ENCODE measurements at places on chromosomes 6 and 20. TPM values are rescaled to one million over a fixed set of nuclear protein-coding genes. Genes with fewer than 3 reads are reported as not detected.

- DNase-seq: no peak
Measured at GRCh38 chr20:51536116-51537069, 6.1 kb downstream of the NFATC2 start.

GRCh38 chr6:106514583-106514885 is 114.8 kb downstream of the RTN4IP1 start:
- no peak for DNase-seq

- no peak for DNase-seq
Measured at GRCh38 chr6:45966797-45967196, 48.9 kb downstream of the CLIC5 start.

DNA sequence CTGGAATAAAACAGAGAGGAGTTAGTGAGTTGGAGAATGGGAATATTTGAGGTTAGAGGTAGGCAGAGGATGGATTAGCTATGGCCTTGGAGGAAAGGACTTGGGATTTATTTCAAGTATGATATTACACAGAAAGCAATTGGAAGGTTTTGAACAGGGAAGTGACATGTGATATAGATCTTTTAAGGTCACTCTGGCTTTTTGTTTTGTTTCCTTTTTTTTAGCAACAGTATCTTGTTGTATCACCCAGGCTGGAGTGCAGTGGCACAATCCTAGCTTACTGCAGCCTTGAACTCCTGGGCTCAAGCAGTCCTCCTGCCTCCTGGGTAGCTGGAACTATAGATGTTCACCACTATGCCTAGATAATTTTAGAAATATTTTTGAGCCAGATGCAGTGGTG is 190.3 kb downstream of the UTRN start:
- no peak for DNase-seq

DNA sequence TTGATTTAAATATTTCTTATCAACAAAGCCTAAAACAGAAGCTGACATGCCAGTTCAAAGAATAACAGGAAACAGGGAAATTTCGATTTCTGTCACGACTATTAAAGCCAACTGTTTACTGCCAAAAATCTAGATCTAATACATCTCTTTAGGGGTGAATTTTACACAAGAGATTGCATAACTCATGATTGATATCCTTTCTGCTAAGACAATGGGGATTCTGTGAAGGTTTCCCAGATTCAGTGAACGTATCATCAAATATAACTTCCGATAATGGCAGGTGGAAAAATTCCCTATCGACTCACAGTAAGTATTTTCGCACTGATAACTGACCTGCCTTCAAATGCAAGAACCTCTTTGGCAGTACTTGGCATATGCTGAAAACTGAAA is 42.9 kb downstream of the NHSL1 start:
- DNase-seq: no peak

DNA sequence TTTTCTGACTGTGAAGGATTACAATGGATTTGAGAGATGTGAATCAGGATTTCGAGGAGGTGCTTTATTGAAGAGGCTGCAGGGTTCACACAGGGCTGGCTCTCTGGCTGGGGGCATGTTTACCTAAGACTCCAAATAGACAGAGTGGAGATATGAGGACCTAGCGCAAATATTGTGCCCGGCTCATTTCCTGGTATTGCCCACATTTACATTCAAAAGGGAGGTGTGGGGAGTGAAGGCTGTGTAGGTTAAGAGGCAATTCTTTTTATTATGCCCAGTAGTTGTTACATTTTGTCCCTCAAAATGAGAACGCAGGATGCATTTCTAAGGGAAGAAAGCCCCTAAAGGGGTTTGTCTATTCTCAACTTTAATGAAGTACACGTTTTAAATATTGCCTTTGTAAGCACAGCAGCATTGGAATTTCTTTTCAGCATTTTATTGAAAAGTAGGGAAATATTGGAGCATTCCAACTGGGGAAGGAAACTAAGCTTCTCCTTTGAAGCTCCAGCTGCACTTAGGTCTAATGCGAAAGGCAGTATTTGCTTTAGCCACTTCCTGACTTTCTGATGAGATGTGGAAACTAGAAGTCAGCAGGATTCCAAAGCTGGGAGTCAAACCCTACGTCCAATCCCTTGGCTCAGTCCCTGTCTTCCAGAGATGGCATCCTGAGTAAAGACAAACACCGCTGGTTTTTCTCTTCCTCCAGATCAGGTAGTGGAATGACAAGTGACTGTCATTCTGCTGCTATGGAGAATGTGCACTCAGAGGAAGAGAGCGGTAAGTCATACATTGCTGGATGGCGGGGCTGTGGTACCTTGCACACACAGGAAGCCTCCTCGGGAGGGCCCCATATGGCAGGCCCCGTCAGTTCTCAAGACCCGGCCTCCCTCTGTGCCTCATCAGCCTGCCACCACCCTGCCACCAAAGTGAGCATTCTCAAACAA is 70.7 kb downstream of the MYB start:
- no peak for DNase-seq

GRCh38 chr20:4613718-4614620 is 107.7 kb upstream of the PRND start:
- peak; percentile 52 for DNase-seq

- no peak for DNase-seq
Measured at GRCh38 chr6:29935273-29935955, 6.9 kb upstream of the HLA-A start.

DNA sequence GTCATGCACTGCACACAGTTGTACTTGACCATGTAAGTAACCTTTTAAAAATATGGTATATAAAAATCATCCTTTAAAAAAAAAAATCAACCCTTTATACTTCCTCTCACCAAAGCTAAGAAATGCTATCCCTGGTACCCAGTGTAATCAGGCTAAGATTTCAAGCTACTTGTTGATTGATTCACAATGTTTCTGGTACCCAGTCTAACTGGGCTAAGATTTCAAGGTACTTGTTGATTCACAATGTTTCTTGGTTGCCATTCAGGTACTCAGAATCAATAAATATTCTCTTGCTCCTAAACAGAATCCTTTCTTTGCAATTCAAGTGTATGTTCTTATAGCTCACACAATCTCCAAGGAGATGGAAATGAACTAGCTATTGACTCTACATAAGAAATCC is 76.4 kb downstream of the SMLR1 start:
- DNase-seq: no peak

- DNase-seq: no peak
Measured at GRCh38 chr6:118223316-118223715, 316.3 kb downstream of the SLC35F1 start.

DNA sequence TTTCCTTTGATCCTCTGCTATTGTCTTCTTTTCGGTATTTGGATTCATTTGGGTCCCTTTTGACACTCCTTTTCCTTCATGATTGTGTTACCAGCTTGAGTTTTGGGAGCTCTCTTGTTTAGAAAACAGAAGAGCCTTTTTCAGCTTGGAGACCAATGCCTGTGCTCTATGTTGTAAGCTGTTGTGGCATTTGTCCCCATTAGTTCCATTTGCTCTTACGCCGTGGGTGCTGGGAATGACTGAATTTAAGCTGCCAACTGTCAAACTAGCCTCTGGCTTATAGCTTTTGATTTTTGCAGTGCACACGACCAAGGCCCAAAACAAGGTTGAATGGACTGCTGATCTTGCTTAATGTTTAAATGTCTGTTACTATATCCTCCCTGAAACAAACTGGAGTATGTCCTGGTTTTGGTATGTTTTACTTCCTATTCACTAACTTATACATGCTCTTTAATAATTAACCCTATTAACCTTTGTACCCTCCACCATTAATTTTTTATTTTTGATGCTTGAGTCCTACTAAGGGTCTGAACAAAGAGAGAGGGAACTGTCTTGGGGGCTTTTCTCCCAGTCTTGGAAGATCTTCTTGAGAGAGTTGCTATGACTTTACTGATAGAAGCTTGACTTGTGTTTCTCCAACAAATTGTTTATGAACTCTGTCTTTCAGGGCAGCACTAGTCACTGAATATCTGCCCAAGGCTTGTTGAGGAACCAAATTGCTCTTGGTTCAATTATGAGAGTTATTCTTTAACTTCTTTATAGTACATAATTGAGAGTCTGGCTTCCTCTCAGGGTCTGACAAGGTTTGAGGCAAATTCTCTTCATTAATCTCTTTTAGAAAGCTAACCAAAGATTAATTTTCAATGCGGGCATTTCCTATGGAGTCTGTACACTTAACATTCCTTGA is 100.3 kb upstream of the SIRPG start:
- no peak for DNase-seq

GRCh38 chr6:62714112-62714511 is 428.1 kb upstream of the KHDRBS2 start:
- no peak for DNase-seq

GRCh38 chr6:34295721-34296120 is 46.9 kb upstream of the SMIM29 start:
- DNase-seq: no peak

DNA sequence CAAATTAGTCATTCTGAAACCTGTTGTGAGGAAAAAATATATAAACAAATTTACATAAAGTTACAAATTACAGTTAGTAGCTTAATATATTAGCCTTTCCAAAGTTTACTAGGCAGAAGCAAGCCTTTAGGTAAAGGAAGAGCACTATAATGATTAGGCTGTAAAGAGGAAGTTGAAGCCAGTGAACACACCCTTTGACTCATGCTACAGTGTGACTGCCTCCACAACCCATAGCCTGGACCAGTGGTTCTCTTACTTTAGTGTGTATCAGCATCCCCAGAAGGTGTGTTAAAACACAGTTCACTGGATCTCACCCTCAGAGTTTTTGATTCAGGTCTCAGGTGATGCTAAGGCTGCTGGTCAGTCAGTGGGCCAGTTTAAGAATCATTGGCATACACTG is 91.4 kb upstream of the DEFB112 start:
- DNase-seq: no peak

DNA sequence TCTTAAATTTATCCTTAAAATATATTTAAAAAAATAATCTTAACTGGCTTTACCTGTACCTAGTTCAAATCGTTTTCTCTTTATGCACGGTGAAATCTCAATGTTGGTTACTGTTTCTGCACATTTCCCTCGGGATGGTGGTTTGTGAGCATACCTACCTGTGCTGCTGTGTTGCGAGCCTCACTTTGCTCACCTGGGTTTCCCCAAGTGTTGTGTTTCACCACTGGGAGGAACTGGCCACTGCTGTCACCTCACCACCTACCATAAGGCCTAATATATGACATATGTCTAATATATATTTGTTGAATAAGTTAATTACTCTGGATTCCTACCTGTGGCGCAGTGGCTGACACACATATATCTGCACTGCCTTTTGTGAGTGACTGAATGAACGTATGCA is 493.5 kb upstream of the FLRT3 start:
- DNase-seq: no peak

GRCh38 chr20:32129863-32130262 is 20.3 kb downstream of the TM9SF4 start:
- no peak for DNase-seq

GRCh38 chr20:47412083-47412482 is 55.6 kb upstream of the ZMYND8 start:
- no peak for DNase-seq

- DNase-seq: no peak
Measured at GRCh38 chr6:13355999-13356785, 27.9 kb upstream of the TBC1D7 start.

- DNase-seq: no peak
Measured at GRCh38 chr6:93894521-93894920, 475.2 kb upstream of the EPHA7 start.

GRCh38 chr6:168384045-168385036 is 56.6 kb upstream of the SMOC2 start:
- no peak for DNase-seq

- DNase-seq: no peak
Measured at GRCh38 chr6:136251394-136251793, 1.3 kb upstream of the MTFR2 start.

GRCh38 chr6:145313041-145313855 is 422.1 kb downstream of the EPM2A start:
- DNase-seq: no peak

- no peak for DNase-seq
Measured at GRCh38 chr6:169824021-169824420, 72.6 kb downstream of the ERMARD start.

DNA sequence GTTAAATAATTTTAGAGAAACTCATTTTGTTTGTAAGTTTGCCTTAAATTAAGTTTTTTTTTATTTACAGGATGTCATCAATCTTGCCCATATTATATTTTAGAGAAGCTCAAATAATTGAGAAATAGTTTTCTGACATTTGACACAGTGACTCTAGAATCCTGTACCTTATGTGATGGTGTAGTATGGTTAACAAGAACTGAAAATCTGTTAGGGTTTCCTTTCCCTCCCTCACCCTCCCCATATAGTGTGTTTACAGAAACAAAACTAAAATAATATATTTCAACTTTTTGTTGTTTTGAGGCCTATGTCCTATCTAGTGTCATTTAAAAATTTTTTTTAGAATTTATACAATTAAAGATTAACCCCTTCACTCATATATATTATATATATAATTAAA is 91.8 kb downstream of the SESN1 start:
- DNase-seq: no peak

GRCh38 chr20:12595841-12596240 is 412.9 kb upstream of the SPTLC3 start:
- DNase-seq: no peak

- no peak for DNase-seq
Measured at GRCh38 chr6:321536-322258, 29.4 kb downstream of the DUSP22 start.

DNA sequence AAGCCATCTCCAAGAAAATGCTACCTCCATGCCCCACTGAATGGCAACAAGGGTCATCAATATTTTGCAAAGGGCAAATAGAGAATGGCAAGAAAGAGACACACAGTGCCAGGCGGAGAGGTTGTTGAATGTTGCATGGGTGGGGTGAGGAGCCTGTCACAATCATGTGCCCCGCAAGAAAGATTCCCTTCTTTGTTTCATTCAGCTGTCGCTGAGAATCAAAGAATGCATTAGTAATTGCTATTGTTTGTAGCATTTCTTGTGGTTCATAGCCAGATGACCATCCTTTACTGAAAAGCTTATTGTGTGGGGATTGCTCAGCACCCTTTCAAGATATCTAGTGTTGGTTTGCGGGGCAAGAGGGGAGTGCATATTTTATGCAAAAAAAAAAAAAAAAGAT is 166.5 kb upstream of the QKI start:
- no peak for DNase-seq

DNA sequence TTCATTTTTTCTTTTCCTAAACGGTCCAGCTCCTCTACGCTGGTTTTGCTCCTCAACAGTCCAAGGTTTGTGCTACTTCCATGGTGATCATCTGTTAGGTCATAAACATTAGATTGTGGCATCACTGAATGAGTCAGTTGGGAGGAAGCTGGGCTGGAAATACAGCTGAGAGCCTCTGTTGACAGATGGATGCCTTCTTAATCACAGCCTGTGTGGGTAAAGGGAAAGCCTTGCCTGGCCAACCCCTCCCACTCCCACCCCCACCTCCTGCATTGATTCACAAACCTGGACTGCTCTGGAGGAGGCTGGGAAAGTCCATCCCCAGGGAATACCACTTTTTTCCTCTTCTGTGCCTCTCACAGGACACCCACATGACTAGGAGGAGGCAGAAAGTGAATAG is 180.6 kb upstream of the CCN2 start:
- peak; percentile 61 for DNase-seq

GRCh38 chr6:116218172-116218633 is 35.7 kb downstream of the TSPYL4 start:
- no peak for DNase-seq

- DNase-seq: no peak
Measured at GRCh38 chr6:142153196-142153595, 6.1 kb downstream of the VTA1 start.

The ZC2HC1B gene
- total RNA-seq: not detected

The CEP162 gene
- 3.8 TPM for total RNA-seq

The APOBEC2 gene
- 223 TPM for total RNA-seq

The ARMC2 gene
- 11.3 TPM for total RNA-seq

The PTCHD4 gene
- total RNA-seq: 1.0 TPM

The SLX4IP gene
- total RNA-seq: 2.8 TPM

The SYTL3 gene
- total RNA-seq: 11.0 TPM

The MRAP2 gene
- 0.17 TPM for total RNA-seq

The ENPP5 gene
- total RNA-seq: 3.2 TPM
